SHP77 treated with DMSO at 0.1 percent for 48 hours (cell line): ENCODE measurements at places on chromosomes 3 and 15.

- no peak for DNase-seq
Observed at GRCh38 chr3:102125994-102126368, 276.7 kb downstream of the NFKBIZ start.

DNA sequence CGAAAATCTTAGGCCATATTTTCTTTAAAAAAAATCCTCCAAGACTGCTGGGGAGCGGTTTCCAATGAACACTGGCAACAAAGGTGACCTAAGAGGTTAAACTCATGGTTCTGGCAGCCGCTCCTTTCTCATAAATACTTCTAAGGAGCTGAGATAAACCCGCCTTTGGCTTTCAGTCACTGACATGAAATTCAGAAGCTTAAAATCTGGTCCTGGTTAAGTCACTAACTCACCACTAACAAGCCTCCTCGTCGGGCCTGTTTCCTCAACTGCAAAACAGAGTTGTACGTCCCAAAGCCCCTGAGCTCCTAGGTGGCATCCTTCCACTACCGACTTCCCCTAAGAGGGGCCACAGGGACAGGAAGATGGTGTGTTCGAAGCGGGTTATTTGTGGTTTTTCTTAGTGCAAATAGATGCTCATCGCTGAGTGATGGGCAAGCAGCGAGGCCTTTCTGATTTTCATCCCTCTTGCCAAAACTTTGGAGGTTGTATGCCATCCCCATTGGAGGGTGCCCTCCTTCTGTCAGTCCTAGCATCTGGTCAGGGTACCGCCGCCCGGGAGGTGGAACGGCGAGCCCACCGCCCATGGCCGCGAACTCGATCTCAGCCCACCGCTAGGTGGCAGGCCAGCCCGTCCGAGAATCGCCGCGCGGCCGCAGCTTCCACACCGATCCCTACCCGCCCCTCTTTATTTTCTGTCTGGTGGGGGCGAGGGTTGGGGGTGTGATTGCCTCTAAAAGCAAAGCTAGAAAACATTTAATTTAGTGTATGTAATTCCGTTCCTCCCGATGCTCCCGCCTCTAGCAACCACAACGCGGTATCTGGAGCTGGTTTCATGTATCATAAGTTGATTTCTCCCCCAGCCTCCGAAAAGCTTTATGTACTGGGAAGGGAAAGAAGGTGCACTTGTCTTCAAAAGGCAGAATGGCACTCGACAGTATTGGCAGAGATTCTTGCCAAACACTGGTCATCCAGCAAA lies 4.6 kb downstream of the BCL6 start:
- DNase-seq: no peak

GRCh38 chr3:157445857-157446256 lies 9.2 kb downstream of the PTX3 start:
- DNase-seq: no peak

GRCh38 chr15:80931191-80931590 lies 58.4 kb downstream of the MESD start:
- no peak for DNase-seq

- no peak for DNase-seq
Observed at GRCh38 chr3:126136428-126137220, 43.8 kb downstream of the ALDH1L1 start.

- DNase-seq: peak; percentile 83
Observed at GRCh38 chr3:58433400-58434167, at the start of gene PDHB. PDHB (minus strand) TSS chr3:58433832; CDS start chr3:58433809, 23 bp downstream.

GRCh38 chr3:28765194-28765593 lies 416.6 kb upstream of the AZI2 start:
- DNase-seq: no peak

GRCh38 chr3:177842743-177843734 lies 645.8 kb upstream of the TBL1XR1 start:
- DNase-seq: no peak

GRCh38 chr3:50510325-50510724 lies 6.9 kb upstream of the CACNA2D2 start:
- no peak for DNase-seq

GRCh38 chr3:179750720-179751328 lies 98.0 kb downstream of the USP13 start:
- no peak for DNase-seq

DNA sequence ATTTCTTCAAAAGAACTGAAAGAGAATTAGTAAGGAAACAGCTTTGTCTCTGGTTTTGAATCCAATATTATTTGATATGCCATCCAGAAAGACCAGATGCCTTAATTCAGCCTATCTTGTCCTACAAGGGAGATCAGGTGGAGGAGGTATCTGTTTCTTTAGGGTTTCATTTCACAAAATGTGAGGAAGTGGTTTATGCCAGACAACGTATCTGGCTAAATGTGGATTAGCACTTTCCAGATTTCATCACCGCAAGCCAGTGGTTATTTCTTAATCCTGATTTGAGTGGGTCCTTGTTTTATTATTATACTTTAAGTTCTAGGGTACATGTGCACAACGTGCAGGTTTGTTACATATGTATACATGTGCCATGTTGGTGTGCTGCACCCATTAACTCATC lies 271.1 kb downstream of the EBLN2 start:
- no peak for DNase-seq

DNA sequence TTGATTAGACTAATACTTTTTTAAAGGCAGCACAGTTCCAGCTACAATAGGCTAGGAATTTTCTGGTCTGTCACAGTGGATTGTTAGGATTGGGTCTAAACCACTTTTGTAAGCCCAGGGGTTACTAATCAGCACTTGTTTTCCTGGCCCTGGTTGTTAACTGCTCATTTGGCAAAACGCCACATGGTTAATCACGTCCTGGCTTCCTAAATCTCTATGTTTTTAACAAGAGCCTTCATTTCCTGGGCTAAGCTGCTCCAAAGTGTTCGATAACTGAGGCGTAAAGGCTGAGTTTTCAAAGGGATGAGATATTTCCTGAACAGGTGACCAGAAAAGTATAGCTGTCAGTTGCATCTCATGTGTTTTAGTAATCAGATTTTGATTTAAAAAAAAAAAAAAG lies 38.9 kb upstream of the CLRN1 start:
- no peak for DNase-seq
